Activated T-cell treated with anti-CD3 and anti-CD28 coated beads, Interleukin-2, amount 50 U/mL, for 72 hours (primary cell): ENCODE measurements at places on chromosomes 2 and 18.
A peak's percentile ranks its signal among the peaks of the same experiment; 100 is the strongest.

GRCh38 chr2:213846856-213847255 is 562.6 kb downstream of the SPAG16 start:
- no peak for DNase-seq

GRCh38 chr2:1642066-1642861 is 102.1 kb downstream of the PXDN start:
- DNase-seq = no peak

DNA sequence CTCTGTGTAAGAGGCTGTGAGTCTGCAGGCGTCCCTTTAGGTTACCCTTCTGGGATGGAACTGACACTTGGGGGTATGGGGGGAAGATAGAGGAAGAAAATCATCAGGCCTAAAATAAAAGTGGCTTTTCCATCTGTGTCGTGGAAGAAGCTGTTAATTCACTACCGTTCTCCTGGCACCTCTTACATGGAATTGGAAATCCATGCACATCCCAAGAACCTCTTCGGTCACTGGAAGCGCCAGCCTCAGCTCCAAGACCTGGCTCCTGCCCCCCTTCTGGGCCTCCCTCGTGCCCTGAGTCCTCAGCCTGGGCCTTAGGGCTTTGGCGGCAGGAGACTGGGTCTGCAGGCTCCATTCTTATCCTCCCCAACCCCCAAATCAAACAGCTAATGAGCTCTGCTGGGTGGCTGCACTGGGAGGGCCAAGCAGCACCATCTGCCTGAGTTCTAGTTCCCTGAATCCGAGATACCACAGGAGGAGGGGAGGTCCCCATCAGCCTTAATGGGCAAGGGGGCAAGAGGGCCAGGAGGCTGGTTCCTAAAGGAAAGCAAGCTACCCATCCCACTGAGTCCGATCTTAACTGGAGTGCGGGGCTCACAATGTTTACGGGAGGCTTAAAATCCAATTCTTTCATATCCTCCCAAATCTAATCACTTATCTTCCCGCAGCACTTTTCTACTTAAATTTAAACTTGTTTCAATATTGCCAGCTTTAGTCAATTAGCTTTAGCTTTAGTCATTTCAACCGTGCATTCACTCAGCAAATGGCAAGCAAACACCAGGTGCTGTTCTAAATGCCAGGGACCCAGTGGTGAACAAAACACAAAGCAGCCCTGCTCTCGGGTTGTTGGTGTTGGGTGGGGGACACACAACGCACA is 52.8 kb downstream of the FAM178B start:
- DNase-seq = no peak

GRCh38 chr2:238596571-238597551 is 170.1 kb downstream of the ASB1 start:
- DNase-seq = no peak

DNA sequence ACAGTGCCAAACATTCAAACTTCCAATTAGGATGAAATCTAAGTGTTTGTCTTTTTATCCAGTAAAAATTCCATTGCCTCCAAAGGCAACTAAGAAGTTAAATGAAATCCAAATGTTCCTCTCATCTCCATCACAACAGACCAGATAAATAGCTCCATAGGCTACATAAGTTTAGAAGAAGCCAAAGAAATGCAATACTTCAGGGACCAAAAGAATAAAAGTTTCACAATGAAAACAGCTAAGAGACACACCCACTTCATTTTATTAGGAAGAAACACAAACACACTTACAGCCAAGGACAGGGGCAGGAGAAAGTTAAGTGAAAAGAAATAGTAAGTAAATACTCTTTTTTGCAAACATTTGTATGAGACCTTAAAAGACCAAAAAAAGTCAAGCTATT is 88.5 kb upstream of the CCDC150 start:
- DNase-seq = no peak

GRCh38 chr2:171575606-171576005 is 53.3 kb downstream of the CYBRD1 start:
- no peak for DNase-seq

DNA sequence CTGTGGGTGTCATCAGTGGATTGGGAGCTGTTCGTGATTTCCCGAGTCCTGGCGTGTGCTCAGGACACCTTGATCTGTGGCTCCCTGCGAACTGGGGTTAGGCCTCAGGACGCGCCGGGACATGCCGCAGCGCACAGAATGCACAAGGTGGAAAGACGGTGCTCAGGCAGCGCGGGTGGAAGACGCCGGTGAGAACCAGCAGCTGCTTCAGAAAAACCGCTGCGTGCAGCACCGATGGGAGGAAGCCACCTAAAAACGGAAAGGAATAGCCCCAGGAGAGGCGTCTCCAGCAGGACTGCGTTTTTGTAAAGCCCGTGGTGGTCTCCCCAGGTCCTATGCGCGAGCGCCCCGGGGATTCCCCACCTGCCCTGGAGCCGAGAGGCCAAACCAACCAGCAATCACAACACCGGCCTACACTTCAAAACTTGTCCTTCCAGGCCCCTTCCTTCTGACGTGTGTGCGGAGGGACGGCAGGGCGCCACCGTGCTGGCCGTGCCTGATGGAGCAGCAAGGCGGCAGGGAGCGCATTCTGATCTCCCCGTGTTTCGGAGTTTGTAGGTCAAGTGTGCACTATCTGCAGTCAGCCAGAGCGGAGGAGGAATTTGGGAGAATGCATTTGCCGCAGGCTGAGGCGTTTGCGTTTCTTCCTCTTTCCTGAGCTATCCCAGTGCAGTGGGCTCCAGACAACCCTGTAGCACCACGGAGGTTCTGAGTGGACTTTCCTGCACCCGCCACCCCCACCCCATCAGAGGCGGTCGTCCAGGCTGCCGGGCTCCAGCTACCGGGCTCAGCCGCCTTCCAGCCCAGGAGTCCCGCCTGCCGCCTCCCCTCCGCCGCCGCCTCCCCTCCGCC is 32.2 kb downstream of the RTP5 start:
- no peak for DNase-seq

DNA sequence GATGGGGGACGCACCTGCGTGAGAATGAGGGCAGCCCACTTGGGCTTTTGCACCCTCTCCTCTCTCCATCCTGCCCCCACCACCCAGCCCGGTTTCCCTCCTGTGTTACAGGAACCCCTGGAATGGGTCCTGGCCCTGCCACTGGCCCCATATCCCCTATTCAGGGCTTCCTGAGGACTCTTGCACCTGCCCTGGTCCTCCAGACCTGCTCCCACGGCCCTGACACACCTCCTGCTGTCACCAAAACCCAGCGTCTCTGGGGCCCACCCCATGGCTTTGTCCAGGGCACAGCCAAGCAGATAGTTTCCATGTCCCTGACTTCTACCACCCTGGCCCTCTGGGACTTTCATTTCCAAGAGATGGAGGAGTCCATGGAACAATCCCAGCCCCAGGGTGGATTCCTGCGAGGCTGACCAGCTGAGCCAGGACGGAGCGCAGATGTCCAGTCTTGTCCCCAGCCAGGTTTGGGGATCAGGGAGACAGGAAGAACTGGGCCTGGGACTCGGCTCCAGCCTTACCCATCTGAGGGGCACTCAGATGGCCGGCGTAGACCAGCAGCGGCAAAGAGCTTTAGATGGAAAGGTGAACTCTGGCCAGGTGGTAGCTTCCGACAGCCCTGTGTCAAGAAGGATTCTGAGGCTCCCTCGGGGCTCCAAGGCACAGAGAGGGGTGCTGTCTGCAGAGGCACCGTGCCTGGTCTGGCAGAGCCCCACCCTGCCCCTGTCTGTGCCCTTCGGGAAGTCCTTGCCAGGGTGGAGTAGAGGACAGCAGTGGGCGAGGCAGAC is 12.0 kb downstream of the GPR35 start:
- no peak for DNase-seq

DNA sequence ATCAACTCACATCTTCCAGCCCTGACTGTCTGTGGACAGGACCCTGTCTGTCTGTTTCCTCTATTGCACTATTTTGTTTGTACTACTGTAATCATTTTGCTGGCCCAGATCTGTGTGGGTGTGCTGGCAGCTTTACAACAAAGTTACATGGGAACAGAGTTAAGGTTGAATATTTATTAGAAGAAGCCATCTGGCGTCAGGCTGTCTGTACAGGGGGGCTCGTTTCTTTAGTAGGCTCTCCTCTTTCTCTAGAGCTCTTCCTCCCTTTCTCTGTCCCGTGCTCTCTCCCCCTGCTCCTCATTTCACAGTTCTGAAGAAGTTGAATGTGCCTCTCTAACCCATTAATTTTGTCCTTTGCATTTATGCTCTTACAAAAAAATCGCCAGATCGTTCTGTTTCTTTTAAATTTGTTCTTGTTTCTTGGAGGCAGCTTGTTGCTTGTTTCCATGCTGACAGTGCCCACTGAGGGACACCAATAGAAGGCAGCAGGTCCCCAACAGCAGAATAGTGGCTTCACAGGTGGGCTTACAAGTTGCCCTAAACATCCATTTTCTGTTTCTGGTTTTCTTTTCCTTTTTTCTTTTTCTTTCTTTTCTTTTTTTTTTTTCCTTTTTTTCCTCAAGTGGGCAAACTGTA is 315.2 kb upstream of the ZEB2 start:
- DNase-seq = no peak

DNA sequence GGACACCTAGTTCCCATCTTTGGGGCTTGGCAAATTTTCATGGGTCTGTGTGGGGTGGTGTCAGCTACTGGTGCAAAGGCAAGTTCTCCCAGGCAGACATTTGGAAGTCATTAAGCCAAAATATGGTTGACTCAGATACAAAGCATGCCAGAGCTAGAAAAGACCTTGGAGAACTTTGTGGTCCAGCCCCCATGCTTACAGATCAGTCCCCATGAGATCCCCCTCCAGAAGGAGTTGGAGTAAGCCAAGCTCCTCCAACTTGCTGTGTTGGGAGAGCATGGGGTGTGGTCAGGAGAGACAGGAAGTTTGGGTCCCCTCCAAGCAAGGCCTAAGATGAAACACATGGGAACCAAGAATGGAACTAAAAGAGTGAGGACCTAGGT is 224.5 kb downstream of the CYP26B1 start:
- DNase-seq = no peak

DNA sequence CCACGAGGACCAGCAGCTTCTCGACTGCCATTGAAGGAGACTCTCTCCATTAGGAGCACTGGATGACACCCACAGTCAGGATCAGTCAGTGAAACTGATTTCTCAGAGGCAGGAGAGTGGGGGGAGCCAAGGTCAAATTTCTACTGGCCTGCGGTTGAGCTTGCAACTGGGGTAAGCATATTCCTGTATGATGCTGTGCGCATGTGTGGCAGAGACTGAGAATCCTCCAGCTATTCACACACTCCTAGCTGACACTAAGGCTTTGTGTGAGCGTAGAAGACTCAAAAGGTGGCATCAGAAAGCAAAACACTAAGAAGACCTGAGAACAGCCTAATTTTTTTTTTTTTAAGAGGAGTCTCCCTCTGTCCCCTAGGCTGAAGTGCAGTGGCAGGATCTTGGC is 19.8 kb upstream of the TTL start:
- no peak for DNase-seq

- no peak for DNase-seq
These were observed 149.0 kb downstream of the DSEL start for GRCh38 chr18:67367540-67367939.

DNA sequence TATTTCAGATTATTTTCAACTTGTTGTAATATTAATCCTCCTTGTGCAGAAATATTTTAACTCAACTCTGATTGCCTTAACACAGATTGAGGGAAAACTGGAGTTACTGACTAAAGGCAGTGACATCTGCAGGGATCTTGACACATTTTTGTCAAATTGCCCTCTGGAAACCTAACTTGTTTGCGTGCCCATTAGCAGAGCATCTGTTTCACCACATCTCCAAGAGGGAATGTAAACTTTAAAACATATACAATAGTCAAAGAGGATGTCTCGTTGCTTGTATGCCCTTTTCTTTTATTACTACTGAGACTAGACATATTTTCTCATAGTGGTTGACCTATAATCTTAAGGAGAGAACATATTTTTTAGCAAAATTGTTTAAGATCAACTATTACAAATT is 14.2 kb downstream of the INPP1 start:
- no peak for DNase-seq

- DNase-seq = peak; percentile 13
These were observed 59.7 kb downstream of the PTH2R start for GRCh38 chr2:208466151-208466919.

GRCh38 chr2:186103276-186103675 is 364.7 kb downstream of the FSIP2 start:
- DNase-seq = no peak

- no peak for DNase-seq
These were observed 3.7 kb downstream of the SIGLEC15 start for GRCh38 chr18:45828917-45829811.

DNA sequence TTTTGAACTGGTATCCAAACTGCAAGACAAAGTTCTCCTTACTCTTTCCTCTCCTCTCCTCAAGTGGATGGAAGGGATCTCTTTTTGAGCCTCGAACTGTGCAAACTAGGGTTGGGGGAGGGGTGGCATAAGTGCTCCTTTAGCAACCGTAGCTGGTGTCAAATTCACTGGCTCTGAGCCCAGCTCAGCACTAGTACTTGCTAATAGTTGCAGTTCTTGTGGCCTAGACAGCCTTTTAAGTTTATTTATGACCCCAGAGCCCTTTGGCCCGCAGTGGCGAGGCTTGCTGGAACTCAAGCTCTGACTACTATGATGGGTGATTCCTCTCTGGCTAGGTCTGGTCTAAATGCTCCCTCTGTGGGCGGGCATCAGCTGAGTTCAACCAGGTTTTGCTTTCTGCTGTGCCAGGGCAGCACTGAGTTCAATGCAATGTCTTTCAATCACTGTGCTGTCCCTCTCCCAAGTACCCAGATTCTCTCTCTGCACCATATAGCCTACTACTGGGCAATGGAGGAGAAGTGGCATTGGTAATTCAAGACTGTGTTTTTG is 528.4 kb upstream of the SYT4 start:
- DNase-seq = no peak

DNA sequence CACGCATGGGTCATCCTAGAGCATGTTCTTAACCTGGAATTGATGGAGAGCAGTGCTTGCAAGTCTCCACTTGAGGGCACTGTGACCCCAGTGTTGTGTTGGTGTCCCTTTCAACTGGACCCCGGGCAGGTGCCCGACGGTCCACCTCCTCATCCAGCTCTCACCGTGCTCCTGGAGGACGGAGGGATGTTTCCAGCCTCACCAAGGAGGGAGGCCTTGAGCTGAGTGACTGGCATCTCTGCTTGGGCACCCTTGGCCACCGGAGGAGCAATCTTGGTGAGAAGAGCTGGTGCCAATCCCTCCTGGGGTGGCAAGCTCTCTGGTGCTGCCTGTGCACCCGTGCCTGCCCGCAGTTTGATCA is 45.4 kb upstream of the ASB18 start:
- DNase-seq = no peak

- no peak for DNase-seq
These were observed 218.1 kb downstream of the SP3 start for GRCh38 chr2:173747035-173747434.

DNA sequence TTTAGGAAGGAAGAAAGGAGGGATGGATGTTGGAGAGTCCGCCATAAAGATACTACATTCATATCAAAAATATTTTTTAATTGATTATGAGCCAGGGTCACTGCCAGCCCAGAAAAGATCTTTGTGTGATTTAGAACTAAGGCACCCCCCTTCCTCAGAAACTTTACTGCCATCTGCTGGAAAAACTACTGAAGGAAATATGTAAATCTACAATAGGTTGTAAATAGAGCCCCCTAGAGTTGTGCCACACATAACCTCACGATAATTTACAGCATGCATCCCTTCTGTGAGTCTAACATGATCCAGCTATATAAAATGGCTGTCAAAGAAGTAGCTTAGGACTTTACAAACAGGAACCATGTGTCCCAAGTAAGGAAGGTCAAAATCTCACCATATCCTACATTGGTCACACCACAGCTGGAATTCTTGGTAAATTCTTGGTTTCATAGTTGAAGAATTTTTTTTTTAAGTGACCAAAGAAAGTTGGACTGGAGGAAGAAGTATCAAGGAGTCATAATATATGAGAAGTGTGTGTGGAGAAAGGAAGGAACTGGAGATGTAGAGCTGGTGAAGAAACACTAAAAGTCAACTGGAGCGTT is 152.5 kb downstream of the CYP26B1 start:
- DNase-seq = no peak
